Stimulated activated CD4-positive, alpha-beta T cell treated with anti-CD3 and anti-CD28 coated beads, TNF-alpha, amount 100 ng/mL, for 4 hours (primary cell): ENCODE measurements at places on chromosomes 6 and 20.

- DNase-seq, result no peak
Measured at GRCh38 chr6:133644548-133644891, 244.4 kb upstream of the TCF21 start.

GRCh38 chr6:35202066-35202546 lies 11.7 kb upstream of the SCUBE3 start:
- no peak for DNase-seq

- no peak for DNase-seq
Measured at GRCh38 chr6:53115741-53116140, 32.9 kb downstream of the GCM1 start.

GRCh38 chr20:57450419-57450818 lies 59.2 kb downstream of the RBM38 start:
- DNase-seq, result no peak

- no peak for DNase-seq
Measured at GRCh38 chr6:43833223-43833995, 63.4 kb downstream of the VEGFA start.

- DNase-seq, result no peak
Measured at GRCh38 chr20:43731469-43731868, 4.7 kb upstream of the GTSF1L start.

- DNase-seq, result no peak
Measured at GRCh38 chr20:62643521-62644043, 1.3 kb downstream of the SLCO4A1 start.

DNA sequence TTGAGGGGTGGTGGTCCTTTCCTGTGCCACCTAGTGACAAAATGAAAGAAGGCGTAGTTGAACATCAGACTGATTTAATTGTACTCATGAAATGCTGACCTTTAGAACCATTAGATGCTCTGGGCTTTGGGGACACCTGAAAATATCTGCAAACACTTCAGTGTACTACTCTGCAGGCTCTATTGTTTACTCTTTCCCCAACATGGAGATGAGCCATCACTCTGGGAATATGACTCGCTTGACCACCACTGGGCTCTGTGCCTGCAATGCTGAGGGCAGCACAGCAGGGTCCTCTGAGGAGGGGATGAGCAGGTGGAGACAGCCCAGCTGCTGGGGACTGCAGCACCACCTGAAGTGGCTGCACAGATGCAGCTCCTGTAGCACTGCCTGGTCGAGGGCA lies 74.8 kb upstream of the SLC24A3 start:
- DNase-seq, result no peak

DNA sequence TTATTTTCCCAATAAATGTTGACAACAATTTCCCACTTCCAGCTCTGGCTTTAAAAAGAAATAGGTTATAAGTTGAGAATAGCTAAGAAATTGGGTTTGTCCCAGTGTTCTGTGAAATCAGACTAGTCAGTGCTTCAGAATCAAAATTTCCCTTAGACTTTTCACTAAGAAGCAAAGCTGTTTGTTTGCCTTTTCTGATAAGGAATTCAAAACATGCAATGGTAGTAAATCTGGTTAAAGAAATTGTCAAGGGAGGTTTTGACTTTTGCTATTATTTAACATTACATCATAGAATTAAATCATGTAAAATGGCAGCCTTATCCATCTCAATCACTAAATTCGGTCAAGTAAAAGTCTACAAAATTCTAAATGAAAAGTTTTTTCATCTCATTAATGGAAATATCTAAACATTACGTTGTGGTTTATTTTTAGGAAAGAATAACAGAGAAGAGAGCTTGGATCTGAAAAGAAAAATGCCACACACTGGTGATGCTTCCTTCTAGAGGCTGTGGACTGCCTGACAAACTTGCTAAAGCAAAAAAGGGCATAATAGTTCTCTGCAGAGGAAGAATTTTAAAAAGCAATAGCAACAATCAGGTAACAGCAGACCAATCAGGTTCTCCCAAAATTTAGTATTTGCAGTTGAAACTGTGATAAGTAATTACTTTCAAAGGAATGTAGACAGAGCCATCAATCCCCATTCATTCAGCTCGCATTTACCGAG lies 36.4 kb downstream of the PLAGL1 start:
- no peak for DNase-seq

DNA sequence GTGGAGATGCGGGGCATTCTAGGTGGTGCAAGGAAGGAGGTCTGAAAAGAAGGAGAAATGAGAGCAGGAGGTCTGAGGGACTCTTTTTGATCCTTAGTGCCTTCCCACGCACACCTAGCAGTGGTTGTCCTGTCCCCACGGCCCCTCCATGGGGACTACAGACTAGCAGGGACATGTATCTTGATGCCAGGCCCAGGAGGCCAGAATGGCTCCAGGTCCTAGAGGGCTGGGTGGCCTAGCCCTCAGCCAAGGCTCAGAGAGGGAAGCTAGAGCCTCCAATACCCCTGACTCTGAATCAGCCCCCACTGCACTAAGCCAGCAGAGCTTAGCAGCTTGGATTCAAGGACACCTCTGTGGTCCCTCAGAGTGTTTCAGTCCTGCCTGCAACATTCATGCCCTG lies 16.7 kb upstream of the BLCAP start:
- DNase-seq, result no peak

- DNase-seq, result no peak
Measured at GRCh38 chr6:26000366-26001144, 38.0 kb downstream of the TRIM38 start.

- no peak for DNase-seq
Measured at GRCh38 chr20:9570612-9571011, 56.2 kb downstream of the LAMP5 start.

- no peak for DNase-seq
Measured at GRCh38 chr20:33408313-33408712, 7.0 kb upstream of the CDK5RAP1 start.

DNA sequence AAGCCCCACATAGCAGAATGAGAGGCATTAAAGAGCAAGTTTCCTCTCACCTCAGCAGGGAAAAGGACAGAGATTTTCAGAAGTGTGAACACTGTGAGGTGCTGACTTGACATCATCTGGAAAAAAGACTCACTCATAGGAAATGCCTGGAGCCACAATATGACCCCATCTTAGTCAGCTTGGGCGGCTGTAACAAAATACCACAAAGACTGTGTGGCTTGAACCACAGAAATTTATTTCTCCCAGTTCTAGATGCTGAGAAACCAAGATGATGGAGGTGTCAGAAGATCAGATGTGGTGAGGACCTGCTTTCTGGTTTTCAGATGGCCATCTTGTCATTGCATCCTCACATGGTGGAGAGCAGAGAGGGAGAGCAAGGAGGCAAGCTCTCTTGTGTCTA lies 253.1 kb downstream of the ADGB start:
- DNase-seq, result no peak

- peak; percentile 29 for DNase-seq
Measured at GRCh38 chr20:47493175-47493962, 8.3 kb upstream of the NCOA3 start.

DNA sequence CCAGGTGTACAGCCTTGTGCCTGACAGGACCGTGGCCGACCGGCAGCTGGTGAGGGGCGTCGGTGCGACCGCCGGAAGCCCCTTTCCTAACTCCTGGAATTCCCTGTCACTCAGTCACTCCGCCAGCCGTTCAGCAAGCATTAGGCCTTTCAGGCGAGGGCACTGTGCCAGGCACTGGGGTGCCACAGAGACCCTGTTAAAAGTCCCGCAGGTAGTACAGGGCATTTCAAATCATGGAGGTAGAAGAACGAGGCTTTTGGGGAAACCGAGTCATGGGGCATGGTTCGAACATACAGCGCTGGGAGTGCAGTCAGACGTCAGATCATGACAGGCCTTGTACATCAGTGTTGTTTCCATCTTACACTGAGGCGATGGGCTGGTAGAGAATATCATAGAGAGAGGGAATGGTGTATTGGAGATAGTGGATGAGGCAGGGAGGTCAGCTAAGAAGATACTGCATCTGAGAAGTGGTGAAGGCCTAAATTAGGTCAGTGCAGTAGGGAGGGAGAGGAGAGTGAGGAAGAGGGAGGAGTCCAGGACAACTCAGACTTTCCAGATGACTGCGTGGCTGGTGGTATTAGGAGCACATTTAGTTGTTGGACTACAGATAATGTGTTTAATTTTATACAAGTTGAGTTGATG lies 892 bp upstream of the DXO start:
- no peak for DNase-seq

GRCh38 chr6:9404351-9405146 lies 969.2 kb upstream of the SLC35B3 start:
- DNase-seq, result no peak

GRCh38 chr6:138716013-138716412 lies 57.6 kb upstream of the CCDC28A start:
- no peak for DNase-seq

DNA sequence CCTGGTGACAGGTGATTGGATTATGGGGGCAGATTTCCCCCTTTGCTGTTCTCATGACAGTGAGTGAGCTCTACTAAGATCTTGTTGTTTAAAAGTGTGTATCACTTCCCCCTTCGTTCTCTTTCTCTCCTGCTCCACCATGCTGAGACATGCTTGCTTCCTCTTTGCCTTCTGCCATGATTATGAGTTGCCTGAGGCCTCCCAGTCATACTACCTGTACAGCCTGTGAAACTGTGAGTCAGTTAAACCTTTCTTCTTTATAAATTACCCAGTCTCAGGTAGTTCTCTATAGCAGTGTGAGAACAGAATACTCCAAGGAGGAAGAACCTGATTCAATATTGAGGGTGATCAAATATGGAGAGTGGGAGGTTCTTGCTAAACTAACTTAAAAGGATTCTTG lies 724.9 kb downstream of the DOK5 start:
- no peak for DNase-seq

GRCh38 chr20:63733117-63733516 lies 3.3 kb upstream of the LIME1 start:
- no peak for DNase-seq

GRCh38 chr6:95232446-95232845 lies 344.9 kb upstream of the MANEA start:
- DNase-seq, result no peak

GRCh38 chr6:44466955-44467354 lies 79.4 kb downstream of the CDC5L start:
- no peak for DNase-seq

- no peak for DNase-seq
Measured at GRCh38 chr20:35305682-35306556, 13.7 kb upstream of the FAM83C start.

DNA sequence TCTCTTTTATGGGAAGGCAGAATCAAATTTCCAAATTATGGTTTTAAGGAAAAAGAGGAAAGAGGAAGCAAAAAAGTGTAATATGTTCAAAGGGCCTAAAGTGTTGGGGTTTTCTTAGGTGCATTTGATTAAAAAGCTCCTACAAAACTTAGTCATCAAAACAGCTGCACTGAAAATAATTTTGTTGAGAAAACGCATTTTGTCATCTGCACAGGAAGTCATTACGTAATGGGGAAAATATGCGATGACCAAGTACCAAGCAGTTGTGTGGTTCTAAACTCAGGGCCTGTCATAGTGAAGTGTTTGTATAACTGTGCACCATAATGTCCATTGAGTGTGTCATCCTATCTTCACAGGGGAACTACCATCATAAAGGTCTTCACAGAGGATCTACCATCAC lies 15.6 kb downstream of the HAO1 start:
- DNase-seq, result no peak

- DNase-seq, result no peak
Measured at GRCh38 chr20:10855778-10856177, 182.0 kb upstream of the JAG1 start.

DNA sequence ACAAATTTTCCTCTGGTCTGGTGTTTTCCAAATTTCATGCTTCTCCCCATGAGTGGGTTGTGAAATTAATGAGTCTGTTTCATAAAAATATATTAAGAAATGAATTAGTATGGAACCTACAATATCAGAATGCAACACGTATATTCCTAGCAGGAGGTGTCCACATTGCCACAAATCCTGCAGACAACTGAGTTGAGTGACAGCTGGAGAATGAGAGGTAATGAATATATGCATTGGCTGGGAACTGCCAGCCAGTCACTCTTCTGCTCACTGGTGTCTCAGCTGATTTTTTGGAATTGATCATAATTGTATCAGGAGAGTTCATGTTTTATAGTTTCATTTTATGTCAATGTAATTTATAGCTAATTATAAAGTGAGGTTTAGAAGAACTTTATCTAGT lies 6.3 kb upstream of the ARFGEF3 start:
- no peak for DNase-seq

- no peak for DNase-seq
Measured at GRCh38 chr6:3247255-3248146, 11.2 kb upstream of the PSMG4 start.

DNA sequence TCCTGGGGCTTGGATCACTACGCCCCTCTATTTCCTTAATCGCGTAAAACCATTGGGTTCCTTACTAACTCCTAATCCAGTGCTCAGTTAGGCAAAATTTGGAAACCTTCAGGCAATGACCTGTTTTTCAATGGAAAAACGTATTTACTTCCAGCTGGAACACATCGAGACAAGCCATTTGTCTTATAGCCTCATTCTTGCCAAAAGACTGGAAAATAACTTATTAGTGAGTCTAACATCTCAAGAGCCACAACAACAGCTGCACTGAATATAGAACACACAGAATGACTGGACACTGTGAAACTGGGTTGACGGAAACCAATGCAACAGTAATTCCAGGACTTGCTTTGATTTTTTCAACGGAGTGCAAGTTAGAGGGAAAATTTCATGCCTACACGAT lies 125.2 kb upstream of the MAP3K7 start:
- DNase-seq, result no peak

DNA sequence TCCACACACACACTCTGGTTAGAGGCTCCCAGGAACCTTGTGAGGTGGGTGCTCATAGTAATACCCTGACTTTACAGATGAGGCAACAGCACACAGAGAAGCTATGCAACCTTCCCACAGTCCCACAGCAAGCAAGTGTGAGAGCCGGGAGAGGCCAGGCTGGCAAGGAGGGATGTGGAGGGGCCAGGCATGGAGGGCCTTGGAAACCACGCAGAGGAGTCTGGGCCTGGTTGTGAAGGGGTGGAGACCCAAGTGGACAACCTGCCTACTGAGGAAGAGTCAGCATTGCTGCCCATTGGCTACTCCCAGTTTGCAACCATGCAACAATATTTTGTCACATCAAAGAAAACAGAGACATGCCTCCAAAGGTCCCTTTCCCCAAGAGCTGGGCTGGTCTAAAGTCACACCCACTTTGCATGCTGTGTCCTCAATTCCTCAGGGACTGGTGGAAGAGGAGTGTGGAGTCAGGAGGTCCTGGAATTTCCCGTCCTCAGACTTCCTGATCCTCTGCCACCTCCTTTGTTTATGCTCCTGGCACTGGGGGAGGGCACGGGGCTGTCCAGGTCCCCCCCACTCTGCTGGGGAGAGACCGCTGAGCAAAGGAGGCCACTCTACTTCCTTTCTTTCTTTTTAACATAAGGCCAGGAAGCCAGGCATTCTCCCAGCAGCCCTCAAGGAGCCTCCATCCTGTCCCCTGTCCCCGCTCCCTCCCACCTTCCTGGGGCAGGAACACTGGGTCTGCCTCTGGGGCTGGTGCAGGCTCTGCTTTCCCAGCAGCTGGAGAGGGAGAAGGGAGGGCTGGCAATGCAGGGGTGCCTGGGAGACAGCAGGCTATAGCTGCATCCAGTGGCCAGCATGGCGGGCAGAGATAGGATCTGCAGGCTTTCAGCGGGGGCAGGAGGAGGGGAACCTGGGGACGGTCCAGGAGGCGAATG lies 68.3 kb downstream of the NOL4L start:
- no peak for DNase-seq
